ENCODE measurements at places on chromosomes 7 and 10.
A peak's percentile ranks its signal among the peaks of the same experiment; 100 is the strongest.

DNA sequence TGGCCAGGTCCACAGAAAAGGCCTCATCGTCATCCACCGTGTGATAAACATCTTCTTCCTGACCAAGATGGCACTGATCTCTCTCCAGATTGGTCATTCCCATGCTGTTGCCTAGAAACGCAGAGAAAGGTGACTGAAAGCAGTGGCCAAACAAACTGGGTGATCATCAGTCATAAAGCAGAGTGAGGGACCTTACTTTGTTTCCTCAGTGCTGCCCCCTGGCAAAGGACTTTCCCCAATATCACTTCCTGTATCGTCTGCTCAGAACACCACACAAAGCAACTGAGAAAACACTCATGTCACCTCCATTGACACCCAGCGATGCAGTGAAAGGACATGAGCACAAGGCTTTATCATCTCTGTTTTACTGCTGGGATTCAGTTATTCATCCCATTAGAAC, 40.0 kb upstream of the TM9SF3 start:
- no peak for DNase-seq

GRCh38 chr7:51219261-51219988, 97.2 kb downstream of the COBL start:
- peak; percentile 37 for DNase-seq

GRCh38 chr10:47050618-47051455, 139.6 kb downstream of the PTPN20 start:
- DNase-seq, result peak; percentile 40

DNA sequence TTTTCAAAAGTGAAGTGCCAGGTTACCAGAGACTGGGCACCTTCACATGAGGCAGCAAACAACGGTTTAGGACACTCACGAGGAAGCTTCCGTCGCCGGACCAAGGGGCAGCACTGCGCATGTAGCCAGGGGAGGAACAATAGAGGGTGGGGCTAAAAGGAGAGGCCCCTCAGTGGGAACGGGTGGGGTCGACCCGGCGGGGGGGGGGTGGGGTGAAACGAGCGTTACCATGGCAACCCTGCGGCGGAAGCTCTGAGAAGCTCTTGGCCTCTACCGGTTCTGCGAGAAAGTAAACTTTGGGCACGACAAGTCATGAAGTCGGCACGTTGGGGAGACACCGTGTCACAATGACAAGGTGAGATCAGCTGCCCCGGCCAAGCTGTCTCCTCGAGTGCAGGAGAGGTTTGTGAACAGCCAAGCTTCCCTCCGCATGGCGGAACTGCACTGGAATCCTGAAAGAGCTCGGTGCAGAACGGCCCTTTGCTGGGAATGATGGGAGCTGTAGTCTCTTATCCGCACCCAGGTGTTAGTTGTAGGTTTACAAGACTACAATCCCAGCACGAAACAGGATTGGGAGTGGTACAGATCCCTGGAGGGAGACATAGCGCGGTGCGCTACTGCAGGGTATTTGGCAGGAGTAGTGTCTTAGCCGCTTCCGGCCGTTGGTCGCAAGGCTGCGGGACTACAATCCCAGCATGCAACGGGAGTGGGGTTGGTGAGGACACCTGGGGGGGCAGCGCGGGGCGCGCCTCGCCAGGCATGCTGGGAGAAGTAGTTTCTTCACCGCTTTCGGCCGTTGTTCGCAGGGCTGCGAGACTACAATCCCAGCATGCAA, 72.8 kb upstream of the ZNF722 start:
- peak; percentile 94 for DNase-seq

DNA sequence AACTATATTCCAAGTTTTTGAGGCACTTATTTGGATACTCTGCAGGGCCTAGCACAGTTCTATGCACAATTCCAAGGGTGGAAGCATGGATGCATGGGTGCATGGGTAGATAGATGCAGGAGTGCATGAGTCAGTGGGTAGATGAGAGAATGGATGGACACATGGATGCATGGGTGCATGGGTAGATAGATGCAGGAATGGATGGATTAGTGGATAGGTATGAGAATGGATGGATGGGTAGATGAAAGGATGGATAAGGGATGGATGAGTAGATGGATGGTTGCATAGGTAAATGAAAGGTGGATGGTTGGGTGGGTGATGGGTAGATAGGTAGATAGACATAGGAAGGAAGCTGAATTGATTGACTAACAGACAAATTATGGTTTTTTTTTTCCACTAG, 15.6 kb downstream of the PNLIPRP2 start:
- DNase-seq, result no peak
